Activated CD4-positive, alpha-beta T cell treated with anti-CD3 and anti-CD28 coated beads for 4 hours (primary cell): ENCODE measurements at places on chromosomes 4 and X.

GRCh38 chr4:184459413-184459812 lies 14.9 kb downstream of the IRF2 start:
- DNase-seq: no peak

DNA sequence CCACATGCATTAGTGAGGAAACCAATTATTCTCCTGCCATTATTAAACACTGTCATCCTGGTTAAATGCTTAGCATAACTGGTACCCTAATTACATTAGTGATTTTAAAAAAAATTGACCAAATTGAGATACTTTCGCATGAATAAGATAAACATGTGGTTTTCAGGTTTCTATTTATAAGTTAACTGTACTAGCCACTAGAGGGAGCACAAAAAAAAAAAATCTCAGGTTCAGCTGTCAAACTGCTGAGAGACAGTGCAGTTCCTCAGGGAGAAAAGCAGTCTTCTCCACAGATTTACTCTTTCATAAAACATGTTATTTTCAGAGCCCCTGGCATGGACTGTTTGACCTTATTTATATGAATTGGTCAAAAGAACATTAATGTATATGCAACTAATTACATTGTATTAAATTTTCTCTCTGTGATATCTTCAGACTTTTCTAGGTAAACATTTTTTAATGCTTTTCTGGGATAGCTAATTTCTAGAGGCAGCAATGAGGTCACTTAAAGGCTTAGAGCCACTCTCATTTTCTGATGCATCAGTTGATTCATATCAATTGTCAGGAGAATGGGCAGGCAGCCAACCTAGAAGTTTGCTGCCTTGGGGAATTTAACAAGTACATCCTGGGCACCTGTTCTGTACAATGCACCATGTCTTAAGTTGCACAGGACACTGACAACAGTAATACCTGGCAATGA lies 167.5 kb downstream of the CDS1 start:
- DNase-seq: no peak

DNA sequence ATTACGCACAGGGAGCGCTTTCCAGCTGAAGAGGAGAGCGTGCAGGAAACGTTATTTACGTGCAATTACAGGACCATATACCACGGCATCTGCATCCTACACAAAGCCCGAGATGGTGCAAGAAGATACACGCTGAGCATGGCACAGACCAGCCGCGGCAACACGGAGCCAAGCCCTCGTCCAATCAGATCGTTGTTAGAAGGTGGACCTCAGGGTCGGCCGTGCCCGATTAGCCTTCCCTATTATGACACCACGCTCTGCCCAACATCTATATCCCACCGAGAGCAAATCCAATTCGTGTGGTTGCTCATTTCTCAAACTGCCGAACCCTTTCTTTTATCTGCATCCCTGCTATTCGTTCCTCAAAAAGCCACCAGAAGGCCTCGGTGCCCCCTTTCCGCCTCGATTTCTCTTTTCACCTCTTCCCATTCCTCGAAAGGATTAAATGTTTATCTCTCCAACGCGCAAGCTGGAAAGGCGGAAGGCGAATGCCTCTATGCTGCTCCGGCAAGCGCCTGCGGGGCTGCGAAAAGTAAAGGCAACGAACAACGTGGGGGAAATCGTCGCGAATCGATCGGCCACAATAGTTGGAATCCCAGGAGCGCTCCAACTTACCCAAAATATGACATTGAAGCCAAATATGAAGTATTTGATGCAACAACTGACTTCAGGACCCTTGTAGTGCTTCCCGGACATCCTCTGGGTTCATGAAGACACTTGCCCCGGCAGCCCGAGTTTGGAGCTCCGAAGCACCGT lies 702 bp downstream of the TSPAN5 start:
- DNase-seq: peak; percentile 40

- DNase-seq: no peak
These were observed 38.9 kb downstream of the AFF1 start for GRCh38 chr4:86973668-86974067.
